ENCODE measurements at places on chromosomes 7 and 10. TPM values are rescaled to one million over a fixed set of nuclear protein-coding genes. Genes with fewer than 3 reads are reported as not detected.
A peak's percentile ranks its signal among the peaks of the same experiment; 100 is the strongest.

DNA sequence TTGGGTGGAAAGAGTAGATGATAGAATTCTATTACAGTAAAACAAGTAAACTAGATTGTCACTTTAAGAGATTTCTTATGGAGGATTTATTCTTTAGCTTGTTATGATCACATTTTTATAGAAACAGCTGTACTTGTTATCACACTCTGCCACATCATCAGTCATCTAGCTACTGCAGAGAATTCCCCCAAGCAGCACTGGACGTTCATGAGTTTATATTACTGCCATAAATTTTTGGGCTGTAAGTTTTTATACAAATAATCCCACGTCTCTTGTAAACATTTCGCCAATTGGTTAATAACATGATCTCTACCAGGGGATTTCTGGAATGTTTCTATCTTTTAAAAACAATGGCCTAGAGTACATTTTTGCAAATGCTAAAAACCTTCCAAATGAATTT lies 238.8 kb downstream of the POLR1F start:
- no peaks in the 10 kb centered on the region for H3K36me3 ChIP-seq
- DNase-seq: no peak
- H3K27ac ChIP-seq: no peak overlapping the region
- no peak overlapping the region for H3K4me3 ChIP-seq
- no peaks in the 10 kb centered on the region for H3K4me1 ChIP-seq

DNA sequence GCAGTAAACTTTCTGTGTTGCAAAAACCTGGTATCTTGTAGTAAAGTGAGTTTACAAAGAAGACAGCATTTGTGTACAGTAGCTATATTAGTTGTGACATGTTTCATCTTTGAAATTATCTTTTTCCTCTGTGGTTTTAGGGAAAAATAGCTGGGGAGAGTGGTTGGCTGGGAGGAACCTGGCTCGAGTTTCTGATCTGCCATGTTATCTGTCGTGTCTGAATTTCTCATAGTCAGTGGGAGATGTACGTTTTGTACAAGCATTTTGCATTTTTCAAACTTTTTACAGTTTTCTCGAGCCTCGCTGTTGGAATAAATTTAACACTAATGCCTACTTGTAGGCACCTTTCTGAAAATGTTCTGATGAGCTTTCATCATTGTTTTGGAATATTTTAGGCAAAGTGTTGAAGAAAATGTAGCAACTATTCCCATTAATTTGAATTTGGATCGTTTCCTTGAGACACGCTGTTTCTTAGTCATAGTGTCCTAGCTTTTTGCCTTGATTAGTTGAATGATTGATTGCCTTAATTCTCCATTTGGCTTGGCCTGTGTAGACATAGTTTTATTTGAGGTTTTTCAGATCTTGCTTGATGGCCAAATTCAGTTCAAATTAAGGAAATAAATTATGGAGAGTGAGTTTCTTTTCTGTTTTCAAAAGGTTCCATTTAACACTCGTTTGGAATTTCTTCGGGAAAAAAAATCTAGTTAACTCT lies 65.1 kb downstream of the CAMK1D start:
- H3K4me1 ChIP-seq: peaks cover 11% of the 10 kb centered on the region
- DNase-seq: no peak
- H3K36me3 ChIP-seq: no peaks in the 10 kb centered on the region
- H3K27ac ChIP-seq: no peak overlapping the region
- H3K27me3 ChIP-seq: no peaks in the 10 kb centered on the region
- H3K4me3 ChIP-seq: no peak overlapping the region

DNA sequence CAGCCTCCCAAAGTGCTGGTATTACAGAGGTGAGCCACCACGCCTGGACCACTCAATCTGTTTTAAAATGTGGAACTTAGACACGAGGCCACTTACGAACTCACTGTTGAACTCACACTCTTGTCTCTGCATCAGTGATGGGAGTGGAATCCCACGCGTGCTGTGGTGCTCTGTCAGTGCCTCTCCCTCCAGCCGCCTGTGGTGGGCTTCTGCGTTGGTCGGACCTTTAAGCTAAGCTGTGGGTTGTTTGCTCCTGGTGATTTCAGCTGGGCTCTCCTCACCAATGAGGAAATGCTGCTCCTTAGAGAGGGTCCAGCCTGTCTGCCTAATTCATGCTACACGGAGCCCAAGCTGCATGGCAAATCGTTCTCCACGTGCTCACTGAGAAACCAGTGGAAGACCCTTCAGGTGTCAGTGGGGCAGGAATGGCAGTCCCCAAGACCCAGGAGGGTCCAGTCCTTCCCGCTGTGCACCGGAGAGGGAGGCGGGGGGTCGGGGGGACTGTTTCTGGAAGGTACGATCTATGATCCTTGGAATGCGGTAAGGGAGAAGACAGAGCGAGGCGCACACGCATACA lies 17.9 kb upstream of the PRKAR1B start:
- peak; percentile 23 for DNase-seq
- H3K36me3 ChIP-seq: peaks cover 7% of the 10 kb centered on the region
- no peak overlapping the region for H3K27ac ChIP-seq

GRCh38 chr7:104469166-104469820 lies 140.9 kb downstream of the LHFPL3 start:
- peak; percentile 31 for DNase-seq
- no peak overlapping the region for H3K27ac ChIP-seq
- no peaks in the 10 kb centered on the region for H3K4me1 ChIP-seq
- H3K4me3 ChIP-seq: no peak overlapping the region
- H3K36me3 ChIP-seq: no peaks in the 10 kb centered on the region

GRCh38 chr7:131244259-131244852 lies 83.3 kb upstream of the MKLN1 start:
- H3K36me3 ChIP-seq: no peaks in the 10 kb centered on the region
- no peaks in the 10 kb centered on the region for H3K27me3 ChIP-seq
- DNase-seq: peak; percentile 92
- peaks cover 20% of the 10 kb centered on the region for H3K4me1 ChIP-seq

- H3K4me1 ChIP-seq: peaks cover 37% of the 10 kb centered on the region
- no peak overlapping the region for H3K4me3 ChIP-seq
- no peaks in the 10 kb centered on the region for H3K36me3 ChIP-seq
- H3K27me3 ChIP-seq: no peaks in the 10 kb centered on the region
These were observed 159.4 kb upstream of the BMPER start for GRCh38 chr7:33745934-33746333.

GRCh38 chr7:124887247-124887646 lies 42.4 kb downstream of the POT1 start:
- no peaks in the 10 kb centered on the region for H3K4me1 ChIP-seq
- DNase-seq: no peak
- no peaks in the 10 kb centered on the region for H3K27me3 ChIP-seq
- H3K36me3 ChIP-seq: peaks cover 7% of the 10 kb centered on the region

The COL13A1 gene
- total RNA-seq: 1.8 TPM

The TAX1BP1 gene
- total RNA-seq: 112 TPM

DNA sequence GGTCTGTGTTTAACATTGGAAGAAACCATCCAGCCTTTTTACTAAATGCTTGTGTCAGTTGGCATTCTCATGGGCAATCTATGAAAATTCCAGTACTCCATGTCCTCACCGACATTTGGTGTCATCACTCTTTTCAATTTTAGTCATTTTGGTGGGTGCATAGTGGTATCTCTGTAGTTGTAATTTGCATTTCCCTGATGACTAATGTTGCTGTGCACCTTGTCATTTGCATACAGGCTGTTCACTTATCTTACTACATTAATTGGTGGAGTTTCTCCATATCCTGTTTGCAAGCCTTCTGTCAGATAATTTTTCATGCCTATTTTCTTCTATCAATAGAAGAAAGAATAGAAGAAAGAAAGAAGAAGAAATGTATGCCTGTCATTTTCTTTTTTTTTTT lies 73.7 kb downstream of the PLPP4 start:
- H3K4me1 ChIP-seq: no peaks in the 10 kb centered on the region
- no peak overlapping the region for H3K4me3 ChIP-seq
- H3K36me3 ChIP-seq: no peaks in the 10 kb centered on the region
- H3K27me3 ChIP-seq: no peaks in the 10 kb centered on the region

DNA sequence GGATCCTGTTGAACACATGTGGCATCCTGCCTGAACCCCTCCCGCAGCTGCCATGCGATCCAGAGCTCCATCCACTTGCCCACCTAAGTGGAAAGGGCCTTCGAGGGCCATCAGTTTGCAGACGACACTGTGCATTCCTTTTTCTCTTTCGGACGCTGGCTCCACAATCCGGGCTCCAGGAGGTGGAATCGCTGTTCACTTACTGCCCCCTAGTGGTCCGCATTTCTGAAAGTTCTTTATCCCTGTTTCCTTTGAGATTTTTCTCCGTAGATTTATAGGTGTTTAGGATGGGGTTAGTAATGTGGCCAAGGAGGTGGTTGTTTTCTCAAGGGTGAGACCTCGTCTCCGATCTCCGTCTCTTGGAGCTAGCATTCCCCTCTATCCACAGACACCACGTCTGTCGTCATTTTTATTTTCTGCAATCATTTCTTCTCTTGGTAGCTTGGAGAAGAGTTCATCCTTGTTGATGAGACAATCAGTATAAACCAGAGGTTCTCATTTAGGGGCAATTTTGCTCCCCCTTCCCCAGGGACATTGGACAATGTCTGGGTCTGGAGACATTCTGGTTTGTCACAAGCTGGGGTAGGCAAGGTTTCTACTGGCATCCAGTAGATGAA lies 204.6 kb downstream of the ARHGAP21 start:
- no peak overlapping the region for H3K27ac ChIP-seq
- peaks cover 39% of the 10 kb centered on the region for H3K36me3 ChIP-seq
- H3K27me3 ChIP-seq: no peaks in the 10 kb centered on the region
- DNase-seq: peak; percentile 94
- peaks cover 6% of the 10 kb centered on the region for H3K4me1 ChIP-seq

GRCh38 chr7:74479961-74480829 lies 26.5 kb downstream of the GTF2IRD1 start:
- H3K27me3 ChIP-seq: no peaks in the 10 kb centered on the region
- H3K4me1 ChIP-seq: peaks cover 80% of the 10 kb centered on the region
- DNase-seq: peak; percentile 96
- H3K36me3 ChIP-seq: no peaks in the 10 kb centered on the region
